Skeletal muscle cell (primary cell): ENCODE measurements at places on chromosomes 6 and 20.

- DNase-seq, result no peak
These were observed 897 bp upstream of the SEL1L2 start for GRCh38 chr20:13991311-13991710.

- DNase-seq, result no peak
These were observed 2.0 kb upstream of the SLC17A3 start for GRCh38 chr6:25875926-25876602.

DNA sequence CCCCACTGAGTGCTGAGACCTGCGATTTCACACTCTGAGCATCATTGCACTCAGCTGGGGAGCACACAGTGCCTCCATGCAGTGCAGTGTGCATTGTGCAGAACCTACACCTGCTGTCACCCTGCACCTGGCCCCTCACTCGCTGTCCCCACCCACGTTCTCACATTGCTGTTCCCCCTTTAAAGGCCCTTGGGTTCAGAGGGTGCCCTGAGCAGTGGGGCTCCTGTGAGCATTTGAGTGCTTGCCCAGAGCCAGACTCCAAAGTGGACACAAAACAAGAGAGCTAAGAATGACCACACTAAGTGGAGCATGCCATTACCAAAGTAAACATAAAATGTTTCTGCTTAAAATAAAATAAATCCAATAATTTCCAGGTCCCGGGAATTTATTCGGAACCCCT, 131.0 kb upstream of the CST7 start:
- no peak for DNase-seq

DNA sequence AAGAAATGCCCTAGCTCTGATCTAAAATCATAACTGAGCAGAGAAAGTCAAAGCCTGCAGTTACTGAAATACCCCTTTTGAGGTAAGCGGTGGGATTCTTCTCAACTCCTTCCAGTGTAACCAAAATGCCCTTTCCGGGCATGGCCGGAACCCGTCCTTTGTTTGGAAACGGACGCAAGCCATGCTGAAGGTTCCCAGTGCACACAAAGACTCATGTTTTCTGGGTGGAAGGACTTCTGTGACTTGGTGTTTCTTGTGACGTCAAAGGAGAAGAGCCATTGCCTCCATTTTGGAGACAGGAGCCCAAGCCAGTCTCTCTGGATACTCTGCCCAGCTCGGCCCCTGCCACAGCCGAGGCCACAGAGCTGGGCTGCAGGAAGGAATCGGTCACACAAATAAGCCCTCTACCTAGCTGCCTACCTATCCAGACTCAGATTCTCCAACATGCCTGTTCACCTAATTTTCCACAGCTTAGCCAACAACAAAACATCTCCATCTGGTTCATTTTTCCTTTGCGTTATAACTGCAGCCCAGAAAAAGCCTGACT, 182.8 kb downstream of the TBXT start:
- no peak for DNase-seq

DNA sequence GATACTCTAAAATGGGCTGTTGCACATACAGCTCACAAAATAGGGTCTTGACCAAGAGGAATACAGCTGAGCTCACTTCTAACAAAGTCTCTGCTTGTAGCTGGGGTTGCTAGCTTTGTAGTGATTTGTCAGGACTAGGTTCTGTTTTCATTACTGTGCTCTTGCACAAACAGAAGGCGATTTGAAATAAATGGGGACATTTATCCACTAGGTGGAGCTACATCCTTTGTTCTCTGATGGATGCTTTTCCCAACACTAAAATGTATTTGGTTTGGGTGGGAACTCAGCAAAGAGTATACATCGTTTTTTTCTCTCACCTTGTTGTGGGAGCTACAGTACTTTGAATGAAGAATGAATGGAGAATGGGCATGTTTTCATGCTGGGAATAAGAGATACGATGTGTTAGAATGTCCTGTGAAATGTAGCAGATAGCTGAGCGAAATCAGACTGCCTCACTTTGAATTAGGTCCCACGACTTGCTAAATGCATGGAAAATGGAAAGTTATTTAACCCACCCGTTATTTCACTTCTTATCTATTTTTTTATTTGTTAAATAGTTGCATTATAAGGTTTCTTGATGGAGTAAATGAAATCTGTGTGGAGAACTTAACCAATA, 494.7 kb upstream of the MAP3K7 start:
- no peak for DNase-seq

DNA sequence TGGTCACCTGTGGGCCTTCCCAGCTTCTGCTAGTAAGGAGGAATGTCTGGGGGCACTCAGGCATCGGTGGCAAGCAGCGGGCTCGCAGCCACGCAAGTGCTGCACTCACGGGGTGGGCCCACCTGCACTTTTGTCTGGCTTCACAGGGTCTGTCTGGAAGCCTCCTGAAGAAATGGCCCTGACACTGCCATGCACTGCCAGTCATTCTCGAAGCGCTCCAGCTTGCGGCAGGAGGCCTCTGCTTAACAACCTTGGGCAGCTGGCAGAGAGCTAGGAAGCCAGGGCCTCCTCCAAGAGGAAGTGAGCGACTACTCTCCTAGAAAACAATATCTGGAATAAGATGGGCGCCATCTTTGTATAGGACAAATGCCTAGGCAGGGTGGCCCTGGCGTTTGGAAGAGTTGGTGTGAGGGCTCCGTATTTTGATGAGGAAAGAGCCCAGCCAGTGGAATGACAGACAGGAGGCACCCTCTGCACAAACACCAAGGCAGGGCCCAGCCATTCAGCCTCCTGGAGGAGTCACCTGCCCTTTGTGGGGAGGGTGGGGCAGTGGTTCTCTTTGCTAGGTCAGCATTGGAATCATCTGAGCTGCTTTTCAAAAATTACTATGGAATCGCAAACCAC, 113.9 kb downstream of the SYNDIG1 start:
- no peak for DNase-seq

GRCh38 chr20:17445543-17445942, 85.6 kb downstream of the BFSP1 start:
- DNase-seq, result no peak
